ENCODE measurements at places on chromosomes 3 and 15.

DNA sequence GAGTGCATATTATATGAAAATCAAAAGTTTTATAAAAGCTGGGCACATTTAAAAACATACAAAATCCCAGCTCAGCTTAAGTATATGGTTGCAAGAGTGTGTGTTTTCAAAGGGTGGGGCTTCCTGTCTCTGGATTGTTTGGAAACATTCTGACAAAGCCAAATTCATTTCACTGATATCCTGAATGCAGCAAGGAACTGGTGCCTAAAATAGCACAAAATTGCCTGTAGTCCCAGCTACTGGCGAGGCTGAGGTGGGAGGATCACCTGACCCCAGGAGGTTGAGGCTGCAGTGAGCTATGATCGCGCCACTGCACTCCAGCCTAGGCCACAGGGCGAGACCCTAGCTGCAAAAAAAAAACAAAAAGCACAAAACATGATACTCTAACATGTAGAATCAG is 13.0 kb upstream of the TJP1 start:
- DNase-seq, result no peak

GRCh38 chr3:13308380-13308801 is 111.7 kb downstream of the NUP210 start:
- no peak for DNase-seq

GRCh38 chr15:89999676-90000185 is 1.4 kb upstream of the ZNF710 start:
- DNase-seq, result no peak

GRCh38 chr3:59243476-59243875 is 193.7 kb upstream of the CFAP20DC start:
- no peak for DNase-seq

DNA sequence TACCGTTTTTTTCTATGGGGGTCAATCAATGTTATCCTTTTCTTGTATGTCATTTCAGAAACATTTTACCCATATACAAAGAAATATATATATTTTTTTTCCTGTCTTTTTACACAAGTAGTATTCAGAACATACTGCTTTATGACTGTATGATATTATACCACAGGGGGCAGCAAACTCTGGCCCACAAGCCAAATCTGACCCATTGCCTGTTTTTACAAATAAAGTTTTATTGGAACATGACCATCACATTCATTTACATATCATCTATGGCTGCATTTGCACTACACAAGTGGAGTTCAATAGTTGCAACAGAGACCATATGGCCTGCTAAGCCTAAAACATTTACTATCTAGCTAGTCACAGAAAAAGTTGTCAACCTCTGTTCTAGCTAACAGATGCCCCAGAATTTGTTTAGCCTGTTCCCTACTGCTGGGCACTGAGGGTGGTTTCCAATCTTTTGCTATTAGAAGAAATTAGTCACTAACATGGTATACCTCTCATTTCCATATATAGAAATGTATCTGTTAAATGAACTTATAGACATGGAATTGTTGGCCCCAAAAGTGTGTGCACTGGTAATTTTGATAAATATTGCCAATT is 57.7 kb downstream of the BFSP2 start:
- no peak for DNase-seq

All from activated CD4-positive, CD25-positive, alpha-beta regulatory T cell (primary cell).